ENCODE measurements at places on chromosomes 16 and 17.

DNA sequence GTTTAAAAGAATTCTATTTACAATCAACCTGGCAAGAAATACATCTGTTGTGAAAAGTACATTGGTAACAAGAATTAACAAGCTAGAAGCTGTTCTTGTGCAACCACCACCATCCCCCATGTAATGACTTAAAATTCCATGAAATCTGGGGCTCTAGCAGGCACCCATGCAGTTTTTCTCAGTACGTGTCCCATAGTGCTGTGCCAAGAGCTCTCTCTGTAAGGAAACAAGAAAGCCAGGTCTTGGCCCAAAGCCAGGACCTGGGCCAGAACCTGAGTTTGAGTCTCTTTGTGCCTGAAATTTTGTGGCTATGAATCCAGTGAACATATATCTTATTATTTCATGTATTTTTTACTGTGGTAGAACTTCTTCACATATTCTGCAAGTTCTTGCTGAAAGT is 46.6 kb downstream of the NUP93 start:
- DNase-seq: no peak

- no peak for DNase-seq
Observed at GRCh38 chr17:37134050-37134449, 185.3 kb downstream of the AATF start.

DNA sequence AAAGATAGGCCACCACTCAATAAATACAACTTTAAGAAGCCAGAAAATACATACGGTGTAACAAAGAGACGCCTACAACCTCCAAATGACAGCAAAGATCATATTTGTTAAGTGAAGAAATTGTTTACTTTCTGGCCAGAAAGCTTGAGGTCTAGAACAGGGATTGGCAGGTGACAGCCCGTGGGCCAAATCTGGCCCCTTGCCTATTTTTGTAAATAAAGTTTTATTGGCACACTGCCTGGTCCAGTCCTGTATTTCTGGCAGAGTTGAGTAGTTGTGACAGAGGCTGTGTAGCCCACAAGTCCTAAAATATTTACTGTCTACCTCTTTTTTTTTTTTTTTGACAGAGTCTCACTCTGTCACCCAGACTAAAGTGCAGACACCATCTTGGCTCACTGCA is 3.4 kb upstream of the CLEC19A start:
- no peak for DNase-seq

- DNase-seq: no peak
Observed at GRCh38 chr17:44768505-44769142, 9.8 kb downstream of the ADAM11 start.

- no peak for DNase-seq
Observed at GRCh38 chr17:798246-798645, 16.1 kb downstream of the MRM3 start.

DNA sequence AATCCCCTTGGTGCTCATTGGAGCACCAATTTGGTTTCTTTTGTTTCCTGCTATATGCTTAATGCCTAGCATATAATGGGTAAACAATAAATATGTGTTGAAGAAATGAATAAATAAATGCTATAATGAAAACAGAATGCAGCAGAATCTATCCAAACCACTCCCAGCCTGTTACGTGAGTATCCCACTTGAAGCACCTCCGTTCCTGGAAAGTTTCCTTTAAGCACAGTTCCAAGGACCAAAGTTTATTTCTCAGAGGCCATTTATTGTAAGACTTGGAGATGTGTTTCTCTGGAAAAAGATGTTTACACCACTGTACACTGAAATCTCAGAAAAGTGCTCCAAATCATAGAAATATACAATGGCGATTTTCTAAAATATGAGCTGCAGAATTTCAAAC is 187.0 kb downstream of the SOX9 start:
- DNase-seq: no peak

- no peak for DNase-seq
Observed at GRCh38 chr17:21573961-21574610, 118.2 kb upstream of the KCNJ18 start.

DNA sequence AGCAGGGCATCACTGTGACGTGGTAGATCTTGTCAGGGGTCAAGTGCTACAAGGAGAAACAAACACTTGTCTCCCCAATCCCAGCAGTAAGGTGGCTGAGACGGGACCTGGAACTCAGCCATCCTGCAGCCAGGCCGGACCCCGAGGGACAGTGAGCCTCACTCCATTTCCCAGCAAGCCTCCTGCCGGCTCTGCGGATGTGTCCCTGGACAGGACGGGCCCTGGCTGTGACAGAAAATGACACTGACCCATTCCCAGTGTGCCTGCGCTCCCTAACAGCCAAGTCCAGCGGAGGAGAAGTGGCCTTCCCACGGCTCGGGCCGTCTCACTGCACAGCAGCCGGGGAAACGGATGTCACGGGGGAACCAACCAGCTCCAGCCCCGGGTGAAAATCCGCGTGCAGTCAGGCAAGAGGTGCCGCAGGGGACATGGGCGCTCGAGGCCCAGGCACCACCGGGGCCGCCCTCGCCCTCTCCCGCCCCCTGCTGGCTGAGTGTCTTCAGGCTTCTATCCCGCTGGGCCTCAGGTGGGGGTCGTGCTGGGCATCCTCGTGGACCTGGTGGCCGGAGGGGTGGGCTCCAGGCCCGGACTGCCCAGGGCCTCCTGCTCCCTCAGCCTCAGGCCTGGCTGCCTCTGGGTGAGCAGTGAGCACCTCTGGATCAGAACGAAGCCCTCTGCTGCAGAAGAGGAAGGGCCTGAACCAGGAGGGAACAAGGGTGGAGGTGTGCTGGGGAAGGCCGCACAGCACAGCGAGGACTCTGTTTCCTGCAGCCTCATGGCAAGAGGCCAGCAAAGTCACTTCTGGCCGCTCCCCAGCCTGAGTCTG is 6.7 kb downstream of the HAGHL start:
- DNase-seq: no peak

GRCh38 chr17:9220398-9221146 is 199.3 kb downstream of the NTN1 start:
- no peak for DNase-seq

- DNase-seq: no peak
Observed at GRCh38 chr16:3642397-3643094, 11.9 kb upstream of the DNASE1 start.

DNA sequence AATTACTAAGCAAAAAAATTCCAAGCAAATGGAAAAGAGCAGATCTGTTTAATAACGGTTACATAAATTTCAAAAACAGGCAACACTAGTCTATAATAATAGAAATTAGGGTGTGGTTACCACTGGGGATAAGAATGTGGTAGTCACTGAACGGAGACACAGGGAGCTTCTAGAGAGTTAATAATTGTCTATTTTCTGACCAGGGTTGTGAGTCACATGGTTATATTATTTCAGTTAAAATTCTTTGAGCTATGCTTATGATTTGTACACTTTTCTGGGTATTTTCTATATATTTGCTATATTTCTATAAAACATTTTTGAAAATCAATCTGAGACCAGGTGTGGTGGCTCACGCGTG is 433.9 kb upstream of the MAF start:
- no peak for DNase-seq

GRCh38 chr17:39697961-39698360 is 1.9 kb upstream of the ERBB2 start:
- no peak for DNase-seq

- no peak for DNase-seq
Observed at GRCh38 chr16:15775209-15775608, 81.6 kb downstream of the MYH11 start.

DNA sequence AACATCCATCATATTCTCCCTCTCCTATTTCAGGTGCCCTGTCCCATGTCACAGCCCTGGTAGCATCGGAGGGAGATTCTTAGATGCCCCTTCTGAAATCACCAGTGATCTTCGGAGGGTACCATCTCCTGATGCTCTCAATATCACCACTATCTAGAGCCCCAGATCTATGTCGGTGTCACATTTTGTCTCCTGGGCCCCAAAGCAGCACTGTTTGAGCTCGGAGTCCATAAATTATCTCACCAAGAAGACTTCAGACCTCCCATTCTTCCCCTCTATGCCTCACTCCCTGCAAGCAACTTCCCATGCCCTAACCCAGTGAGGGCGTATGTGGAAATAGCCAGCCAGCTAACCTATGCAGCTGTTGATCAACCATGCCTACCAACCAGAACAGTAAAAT is 51.5 kb upstream of the NLK start:
- no peak for DNase-seq

GRCh38 chr17:72145962-72146361 is 25.1 kb downstream of the SOX9 start:
- DNase-seq: no peak

DNA sequence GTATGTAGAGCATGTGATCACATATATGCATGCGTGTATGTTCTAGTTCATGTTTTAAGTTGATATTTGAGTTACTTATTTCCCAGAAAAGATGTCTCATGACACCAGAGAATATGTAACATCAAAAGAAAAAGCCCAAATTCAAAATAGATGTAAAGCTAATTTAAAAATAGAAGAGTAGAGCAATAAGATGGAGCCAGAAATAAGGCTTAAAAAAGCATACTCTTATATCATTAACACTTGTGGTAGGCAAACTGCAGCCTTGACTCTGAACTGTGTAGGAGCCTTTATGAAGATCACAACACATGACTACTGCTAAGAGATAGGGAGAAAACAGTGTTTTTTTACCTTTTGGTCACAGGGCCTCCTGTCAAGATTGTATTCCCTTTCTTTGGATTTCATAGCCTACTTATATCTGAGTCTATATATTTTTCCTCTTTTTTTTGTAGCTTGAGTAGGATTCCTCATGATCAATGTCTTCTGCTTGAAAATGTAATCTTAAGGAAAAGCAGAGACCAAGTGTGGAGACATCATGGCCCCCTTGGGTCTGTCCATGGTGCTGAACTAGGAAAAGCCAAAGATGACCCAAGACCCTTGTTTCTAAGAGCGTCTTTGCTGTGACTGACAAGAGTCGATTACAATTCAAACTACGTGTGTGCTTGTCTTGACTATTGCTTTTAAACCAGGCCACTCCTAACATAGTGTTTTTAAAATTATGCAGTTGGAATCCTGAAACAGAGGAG is 390.4 kb downstream of the SHISA9 start:
- DNase-seq: no peak

DNA sequence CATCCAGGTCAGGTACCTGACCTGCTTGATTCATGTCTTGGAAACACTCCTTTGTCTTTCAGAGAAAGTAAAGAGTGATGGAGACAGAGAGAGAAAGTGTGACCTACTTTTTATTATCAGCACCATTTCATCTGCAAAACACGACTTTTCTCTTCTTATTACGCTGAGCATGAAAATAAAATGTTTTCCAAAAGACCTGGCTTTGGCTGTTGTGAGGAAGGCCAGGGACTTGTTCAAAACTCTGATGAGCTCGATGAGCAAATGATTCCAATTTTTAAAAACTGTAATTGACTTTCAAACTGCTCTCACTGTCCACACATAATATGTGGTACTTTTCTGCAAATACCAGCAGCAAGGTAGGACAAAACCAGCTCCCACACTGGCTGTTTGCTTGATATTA is 679.9 kb downstream of the MAF start:
- DNase-seq: no peak

DNA sequence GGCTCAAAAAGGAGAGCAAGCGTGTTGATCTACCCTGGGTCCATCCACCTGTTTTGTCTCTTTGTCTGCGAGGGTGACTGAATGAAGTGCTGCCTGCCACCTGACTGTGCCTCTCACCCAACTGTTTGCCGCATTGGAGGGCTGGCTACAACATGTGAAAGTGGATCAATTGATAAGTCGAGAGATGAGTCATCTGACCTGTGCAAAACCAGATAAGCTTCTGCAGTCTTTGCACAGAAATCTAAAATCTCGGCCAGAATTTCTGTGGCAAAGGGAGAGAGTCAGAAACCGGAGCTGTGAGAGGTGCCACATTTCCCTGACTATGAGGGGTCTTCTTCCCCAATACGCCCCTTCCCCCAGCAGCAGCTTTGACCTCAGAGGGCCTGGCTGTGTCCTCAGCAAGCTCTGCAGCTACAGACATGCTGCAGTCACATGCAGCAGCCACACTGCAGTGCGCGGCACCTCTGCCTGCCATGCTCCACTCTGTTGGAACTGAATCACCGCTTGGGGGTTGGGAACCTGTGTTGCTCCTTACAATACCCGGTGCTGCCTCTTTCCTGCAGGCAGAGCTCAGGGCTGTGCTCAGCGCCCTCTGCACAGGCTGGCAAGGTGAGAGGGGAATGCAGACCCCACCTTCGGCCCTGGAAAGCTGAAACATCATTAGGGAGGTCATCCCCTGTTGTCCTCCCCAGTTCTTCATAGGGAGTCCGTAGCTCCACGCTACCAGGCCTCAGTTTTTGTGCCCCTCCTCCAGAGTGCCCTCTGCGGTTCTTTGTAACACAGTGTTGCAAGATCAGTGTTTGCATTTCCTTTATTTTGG is 16.2 kb upstream of the HAS3 start:
- no peak for DNase-seq

GRCh38 chr17:72407336-72407909 is 286.6 kb downstream of the SOX9 start:
- DNase-seq: no peak

GRCh38 chr16:20611975-20612481 is 35.9 kb upstream of the ACSM2B start:
- no peak for DNase-seq

GRCh38 chr16:83433201-83433600 is 374.6 kb upstream of the HSBP1 start:
- DNase-seq: no peak

- DNase-seq: no peak
Observed at GRCh38 chr16:20285993-20286499, 41.3 kb downstream of the GP2 start.

DNA sequence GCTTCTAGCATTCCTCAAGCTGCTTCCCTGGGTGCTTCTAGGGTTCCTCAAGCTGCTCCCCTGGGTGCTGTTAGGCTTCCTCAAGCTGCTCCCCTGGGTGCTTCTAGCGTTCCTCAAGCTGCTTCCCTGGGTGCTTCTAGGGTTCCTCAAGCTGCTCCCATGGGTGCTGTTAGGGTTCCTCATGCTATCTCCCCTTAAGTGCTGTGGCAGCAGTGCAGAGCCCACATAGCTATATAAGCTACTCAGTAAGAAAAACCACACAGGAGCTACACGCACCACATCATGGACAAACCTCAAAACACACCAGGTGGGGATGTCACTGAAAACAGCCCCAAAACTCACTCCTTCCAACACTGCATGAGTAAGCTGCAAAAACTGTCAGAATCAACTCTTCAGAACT is 35.2 kb downstream of the ANKRD11 start:
- no peak for DNase-seq

Measured in stimulated activated CD4-positive, alpha-beta T cell treated with anti-CD3 and anti-CD28 coated beads, Interleukin-1b, Interleukin-23, amount 100 ng/mL, for 24 hours (primary cell).